ENCODE measurements at places on chromosomes 5 and 9.
A peak's percentile ranks its signal among the peaks of the same experiment; 100 is the strongest.

- no peak for DNase-seq
Observed at GRCh38 chr9:92726971-92727715, 37.5 kb downstream of the BICD2 start.

- DNase-seq = no peak
Observed at GRCh38 chr5:137217599-137218200, 281.4 kb downstream of the SPOCK1 start.

DNA sequence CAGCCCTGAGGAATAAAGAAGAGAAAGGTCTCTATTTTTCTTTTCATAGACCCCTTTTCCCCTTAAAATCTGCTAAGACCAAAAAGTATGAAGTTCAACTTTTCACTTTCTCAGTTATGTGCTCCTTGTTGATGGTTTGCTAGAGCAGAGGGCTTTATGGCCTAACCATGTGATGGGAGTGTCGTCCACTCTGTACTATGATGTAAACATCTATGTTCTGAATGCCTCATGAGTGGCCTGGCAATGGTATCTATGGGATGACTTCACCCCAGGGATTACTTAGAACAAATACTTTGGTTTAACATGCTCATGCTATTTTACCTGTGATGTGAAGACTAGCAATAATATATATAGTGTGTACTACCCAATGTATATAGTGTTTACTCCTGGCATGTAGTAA is 43.7 kb upstream of the MIER3 start:
- DNase-seq = no peak

DNA sequence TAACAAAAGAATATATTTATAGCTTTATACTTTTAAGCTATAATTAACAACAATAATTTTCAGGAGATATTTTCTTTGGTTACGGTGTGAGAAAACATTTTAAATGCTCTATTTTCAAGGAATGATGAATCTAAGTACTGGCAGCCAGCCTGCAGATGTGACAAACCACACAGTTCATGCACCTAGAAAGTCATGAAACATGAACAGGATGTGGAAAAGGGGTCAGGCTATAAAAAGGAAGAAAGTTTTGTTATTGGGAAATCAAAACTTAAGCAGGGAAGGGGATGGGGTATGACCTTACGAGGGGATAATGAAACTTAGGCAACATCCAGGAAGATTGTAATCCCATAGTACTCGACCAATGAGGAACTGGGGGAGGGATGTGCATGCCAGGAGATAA is 508.7 kb upstream of the GRAMD2B start:
- DNase-seq = no peak

DNA sequence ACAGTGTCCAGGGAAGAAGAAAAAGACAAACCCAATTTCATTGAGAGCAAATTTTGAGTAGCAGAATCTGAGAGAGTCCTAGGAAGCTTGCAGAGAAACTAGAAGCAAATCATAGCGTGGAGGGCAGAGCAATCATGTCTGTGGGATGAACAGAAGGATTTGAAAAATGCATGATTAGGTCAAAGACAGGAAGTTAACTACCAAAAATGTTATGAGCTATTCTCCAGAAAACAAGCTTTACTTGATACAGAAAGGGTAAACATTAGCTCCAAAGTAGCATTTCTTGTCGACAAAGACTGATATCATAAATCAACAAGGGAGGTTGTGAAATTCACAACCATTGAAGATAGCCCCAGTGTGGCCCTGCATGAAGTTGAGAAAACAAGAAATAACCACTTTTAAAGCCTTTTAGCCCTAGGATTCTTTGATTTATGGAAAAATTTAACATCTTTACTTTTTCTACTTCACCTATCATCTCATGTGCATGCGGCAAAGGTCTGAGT is 97.7 kb upstream of the MEGF10 start:
- no peak for DNase-seq

GRCh38 chr5:151182976-151183375 is 25.4 kb upstream of the ANXA6 start:
- DNase-seq = no peak

DNA sequence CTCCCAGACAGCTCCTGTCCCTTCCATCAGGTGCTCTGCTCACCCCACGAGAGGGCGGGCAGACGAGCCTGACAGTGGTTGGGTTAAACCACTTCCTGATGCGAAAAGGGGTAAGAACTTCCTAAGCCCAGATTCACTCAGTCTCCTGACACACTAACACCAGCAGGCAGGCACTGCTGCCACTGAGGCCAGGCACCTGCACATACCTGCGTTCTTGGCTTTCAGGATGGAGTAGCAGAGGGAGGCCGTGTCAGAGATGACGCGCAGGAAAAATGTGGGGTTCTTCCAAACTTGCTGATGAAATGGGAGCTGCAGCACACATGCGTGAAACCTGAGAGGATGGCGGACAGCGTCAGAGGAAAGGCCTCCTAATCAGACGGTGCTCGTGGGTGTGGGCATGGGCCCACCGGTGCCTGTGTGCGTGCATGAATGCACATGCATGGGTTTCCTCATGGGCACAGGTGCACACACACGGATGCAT is 29.9 kb downstream of the SLC6A18 start:
- DNase-seq = no peak

DNA sequence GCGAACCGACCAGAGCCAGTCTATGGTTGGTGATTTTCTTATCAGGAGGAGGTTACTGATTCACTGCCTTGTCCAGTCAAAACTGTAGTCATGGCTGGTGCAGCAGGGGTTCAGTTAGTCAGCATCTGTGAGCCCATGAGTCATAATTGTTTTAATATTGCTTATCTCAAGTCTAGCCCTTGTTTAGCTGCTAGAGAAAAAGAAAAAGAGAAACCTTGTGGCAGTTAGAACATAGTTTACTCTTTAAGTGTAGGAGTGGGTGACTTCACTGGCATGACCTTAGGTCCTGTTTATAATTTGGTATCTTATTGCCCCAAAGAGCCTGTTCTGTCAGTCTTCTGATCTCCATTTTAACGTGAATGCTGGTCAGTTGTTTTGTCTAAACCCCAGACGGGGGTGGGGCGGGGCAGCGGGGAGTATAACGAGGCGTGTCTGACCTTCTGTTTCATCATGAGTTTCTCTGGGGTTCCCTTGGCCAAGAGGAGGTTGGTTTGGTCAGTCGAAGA is 76.9 kb upstream of the NFIL3 start:
- DNase-seq = no peak

- DNase-seq = no peak
Observed at GRCh38 chr9:13873203-13873602, 440.7 kb downstream of the NFIB start.

GRCh38 chr5:176816043-176816745 is 5.8 kb downstream of the UNC5A start:
- no peak for DNase-seq

DNA sequence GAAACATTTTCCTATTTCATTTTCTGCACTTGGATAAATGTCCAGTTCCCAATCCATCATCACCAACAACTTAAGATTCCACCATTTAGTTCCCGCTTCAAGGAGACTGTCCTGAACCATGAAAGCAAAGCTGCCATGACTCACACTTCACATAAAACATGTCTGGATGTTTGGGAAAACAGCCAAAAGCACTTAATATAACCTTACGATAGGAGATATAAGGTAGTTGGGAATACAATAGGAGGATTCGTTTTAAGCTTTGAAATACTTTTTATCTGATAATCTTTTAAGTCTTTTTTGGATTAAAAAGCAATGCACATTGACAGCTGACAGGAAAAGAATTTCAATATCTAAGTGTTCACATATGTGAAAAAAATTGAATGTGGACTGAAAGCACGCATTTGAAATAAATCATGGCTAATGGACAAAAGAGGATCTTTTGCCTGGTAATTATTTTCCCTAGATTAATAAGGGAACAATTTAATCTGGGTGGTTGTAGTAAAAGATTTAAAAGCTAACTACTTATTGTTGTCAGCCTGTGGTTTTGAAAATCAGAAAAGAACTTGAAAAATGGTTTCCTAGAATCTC is 17.3 kb upstream of the TGFBI start:
- DNase-seq = peak; percentile 51

DNA sequence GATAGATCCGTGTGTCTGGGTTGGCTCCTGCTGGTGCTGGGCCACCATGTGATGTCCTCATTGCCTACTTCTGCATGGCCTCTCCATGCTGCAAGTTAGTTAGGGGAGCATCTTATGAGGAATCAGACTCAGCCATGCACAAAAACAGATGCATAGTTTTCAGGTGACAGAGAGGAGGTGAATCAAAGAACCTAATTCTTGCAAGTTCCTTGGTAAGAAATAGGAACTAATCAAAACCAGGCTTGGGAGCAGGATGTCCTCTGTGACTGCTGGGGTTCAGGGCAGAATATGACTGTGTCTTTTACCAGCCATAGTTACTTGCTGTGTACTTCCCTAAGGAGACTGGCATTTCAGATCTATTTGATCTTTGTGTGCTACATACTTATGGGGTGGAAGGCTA is 61.6 kb downstream of the C9orf152 start:
- DNase-seq = no peak

DNA sequence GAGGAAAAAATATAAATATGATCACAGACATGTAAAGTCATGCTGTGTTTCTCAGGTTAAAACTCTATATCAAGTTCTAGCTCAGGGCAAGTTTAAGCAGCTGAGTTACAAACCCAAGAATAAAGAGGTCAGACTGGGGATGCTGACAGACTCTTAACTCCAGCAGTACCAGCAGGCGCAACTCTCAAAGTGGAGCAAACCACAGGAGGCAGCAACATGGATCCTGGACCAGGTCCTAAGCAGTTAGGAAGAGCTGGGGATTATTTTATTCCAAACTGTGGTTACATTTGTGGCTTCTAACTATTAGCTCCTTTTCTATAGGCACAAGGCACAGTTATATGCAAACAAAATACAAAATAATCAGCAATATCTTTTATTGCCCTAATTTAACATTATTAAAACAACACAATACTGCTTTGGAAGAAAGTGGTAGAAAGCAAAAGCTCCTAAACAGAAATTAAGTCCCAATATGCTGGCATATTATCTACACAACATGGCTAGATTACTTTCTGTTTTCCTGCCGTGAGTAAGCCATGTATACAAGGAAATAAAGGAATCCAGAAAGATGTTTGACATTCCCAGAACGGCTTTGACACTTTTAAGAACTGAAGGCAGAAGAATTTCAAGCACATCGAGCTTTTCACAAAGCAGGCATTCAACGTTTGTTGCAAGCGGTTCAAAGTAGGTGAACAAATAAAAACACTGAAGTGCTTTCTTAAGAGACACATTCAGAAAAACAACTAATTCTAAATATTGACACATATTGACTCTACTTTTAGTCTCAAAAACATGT is 378.8 kb upstream of the ZNF608 start:
- no peak for DNase-seq

DNA sequence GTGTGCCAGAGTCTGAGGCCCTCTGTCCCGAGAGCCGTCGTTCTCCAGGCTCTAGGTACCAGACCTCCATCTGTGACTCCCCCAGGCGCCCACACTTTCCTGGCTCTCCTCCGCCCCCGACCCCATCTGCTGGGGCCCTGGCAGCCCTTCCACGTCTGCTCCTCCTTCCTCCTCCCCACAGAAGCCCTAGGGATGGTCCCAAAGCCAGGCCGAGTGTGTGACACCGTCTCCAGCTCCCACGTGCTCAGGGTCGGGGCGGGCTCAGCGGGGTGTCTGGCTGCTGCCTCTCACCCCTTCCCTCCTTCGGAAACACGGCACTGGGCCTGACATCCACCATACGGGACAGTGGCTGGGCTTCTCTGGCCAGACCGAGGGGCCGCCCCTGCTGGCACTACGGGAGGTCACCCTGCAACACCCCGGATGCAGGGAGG is 20.5 kb upstream of the SLC6A19 start:
- DNase-seq = no peak

DNA sequence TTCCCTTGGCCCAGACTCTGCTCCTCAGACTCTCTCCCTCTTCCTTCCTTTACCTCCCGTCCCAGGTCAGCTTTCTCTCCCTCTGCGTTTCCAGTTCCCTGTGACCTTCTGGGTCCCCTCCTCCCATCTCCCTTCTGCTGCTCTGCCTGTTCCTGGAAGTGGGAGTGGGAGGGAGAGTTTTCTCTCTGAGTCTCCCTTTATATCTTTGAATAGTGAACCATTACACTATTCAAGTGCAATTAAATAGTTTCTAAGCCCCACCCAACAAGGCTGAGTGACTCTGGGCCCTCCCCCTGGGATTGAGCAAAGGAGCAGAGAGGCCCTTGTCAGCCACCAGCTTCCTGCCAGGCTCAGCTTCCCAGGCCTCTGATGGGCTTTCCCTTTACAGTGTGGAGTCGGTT is 34.8 kb downstream of the THBS4 start:
- DNase-seq = no peak

DNA sequence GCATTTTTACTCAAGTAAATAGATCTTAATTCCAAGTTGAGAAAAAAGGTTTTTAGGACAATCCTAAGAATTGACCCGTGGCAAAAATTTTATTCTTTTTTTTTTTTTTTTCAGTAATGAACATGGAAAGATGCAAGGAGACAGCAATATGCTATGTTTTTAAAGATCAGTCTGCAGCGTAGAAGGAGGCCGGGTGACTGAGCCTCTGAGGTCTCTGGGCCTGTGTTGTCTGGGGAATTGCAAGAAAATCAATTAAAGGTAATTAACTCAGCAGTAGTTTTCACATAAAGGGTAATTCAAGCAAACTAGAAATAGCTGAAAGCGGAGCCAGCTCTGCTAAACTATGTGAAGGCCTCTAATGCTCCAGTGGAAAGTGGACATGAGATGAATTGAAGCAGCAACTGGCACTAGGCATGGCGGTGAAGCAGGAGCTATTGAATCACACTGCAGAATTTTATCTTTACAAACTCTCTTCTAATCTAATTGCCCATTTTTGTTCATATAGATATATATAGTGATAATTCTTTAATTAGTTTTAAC is 285.2 kb upstream of the ITGA1 start:
- DNase-seq = no peak

DNA sequence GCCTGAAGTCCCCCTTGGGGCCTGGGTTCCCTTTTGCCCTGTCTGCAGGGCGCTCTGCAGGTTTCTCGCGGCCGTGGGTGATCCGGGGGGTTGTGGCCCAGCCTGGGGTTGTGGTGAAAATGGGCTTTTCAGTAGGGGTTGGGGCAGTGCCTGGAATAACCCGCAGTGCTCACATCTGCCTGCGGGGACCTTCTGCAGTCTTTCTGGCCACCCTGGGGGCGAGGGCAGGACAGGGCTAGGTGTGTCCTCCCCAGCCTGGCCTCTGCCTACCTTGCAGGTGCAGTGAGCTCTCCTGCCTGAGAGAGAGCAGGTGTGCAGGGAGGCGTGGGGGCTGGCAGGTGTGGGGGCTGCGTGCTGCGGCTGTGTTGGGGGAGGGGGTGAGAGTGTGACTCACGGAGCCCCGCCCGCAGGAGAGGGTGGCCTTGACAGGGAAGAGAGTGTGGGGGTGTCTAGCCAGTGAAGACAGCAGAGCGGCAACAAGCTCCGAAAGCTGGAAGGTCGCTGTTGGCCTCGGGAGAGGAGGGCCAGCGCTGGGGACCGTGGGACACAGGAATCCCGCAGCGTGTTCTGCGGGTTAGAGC is 131.4 kb downstream of the MRPL36 start:
- DNase-seq = no peak

GRCh38 chr5:606526-607399 is 5.4 kb upstream of the CEP72 start:
- no peak for DNase-seq

DNA sequence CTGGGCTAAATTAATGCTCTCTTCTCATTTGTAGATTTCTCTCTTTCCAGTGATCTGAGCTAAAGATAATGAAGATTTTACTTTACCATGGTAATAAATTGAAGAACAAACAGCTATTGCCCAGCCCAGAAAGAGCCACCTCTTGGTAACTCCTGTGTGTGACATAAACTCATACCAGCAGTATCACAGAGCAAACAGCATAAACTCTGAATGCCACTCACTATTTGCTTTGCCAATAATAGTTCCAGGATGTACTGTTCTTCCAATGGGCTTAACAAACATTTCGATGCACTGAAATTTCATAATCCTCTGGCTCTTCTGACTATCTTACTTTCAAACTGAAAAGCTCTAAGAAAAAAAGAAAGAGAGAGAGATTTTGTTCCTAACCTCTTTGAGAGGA is 69.8 kb upstream of the RASEF start:
- DNase-seq = no peak
